Hematopoietic multipotent progenitor cell treated with erythropoietin and hydrocortisone succinate and interleukin-3 and kit ligand, for 6 days (in vitro differentiated cells): ENCODE measurements at places on chromosomes 2 and 18.

- DNase-seq, result peak; percentile 32
Observed at GRCh38 chr2:62149708-62150107, 46.2 kb upstream of the B3GNT2 start.

DNA sequence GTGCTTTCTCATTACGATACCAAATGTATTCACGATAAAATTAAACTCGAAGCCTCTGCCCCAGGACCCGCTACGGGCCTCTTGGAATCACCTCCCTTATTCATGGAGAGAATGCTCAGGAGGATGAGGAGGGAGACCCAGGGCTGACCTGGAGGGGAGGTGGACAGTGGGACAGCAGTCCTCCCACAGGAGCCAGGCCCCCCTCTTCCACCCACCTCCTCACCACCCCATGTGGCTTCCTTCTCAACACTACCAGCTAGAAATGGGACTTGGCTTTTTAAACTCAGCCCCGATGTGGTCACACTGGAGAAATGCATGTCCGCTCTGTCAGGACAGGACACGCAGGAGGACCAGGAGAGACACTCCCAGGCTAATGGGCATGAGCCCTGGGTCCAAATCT lies 147.9 kb upstream of the ID2 start:
- no peak for DNase-seq

- no peak for DNase-seq
Observed at GRCh38 chr18:28152354-28152753, 24.6 kb downstream of the CDH2 start.

DNA sequence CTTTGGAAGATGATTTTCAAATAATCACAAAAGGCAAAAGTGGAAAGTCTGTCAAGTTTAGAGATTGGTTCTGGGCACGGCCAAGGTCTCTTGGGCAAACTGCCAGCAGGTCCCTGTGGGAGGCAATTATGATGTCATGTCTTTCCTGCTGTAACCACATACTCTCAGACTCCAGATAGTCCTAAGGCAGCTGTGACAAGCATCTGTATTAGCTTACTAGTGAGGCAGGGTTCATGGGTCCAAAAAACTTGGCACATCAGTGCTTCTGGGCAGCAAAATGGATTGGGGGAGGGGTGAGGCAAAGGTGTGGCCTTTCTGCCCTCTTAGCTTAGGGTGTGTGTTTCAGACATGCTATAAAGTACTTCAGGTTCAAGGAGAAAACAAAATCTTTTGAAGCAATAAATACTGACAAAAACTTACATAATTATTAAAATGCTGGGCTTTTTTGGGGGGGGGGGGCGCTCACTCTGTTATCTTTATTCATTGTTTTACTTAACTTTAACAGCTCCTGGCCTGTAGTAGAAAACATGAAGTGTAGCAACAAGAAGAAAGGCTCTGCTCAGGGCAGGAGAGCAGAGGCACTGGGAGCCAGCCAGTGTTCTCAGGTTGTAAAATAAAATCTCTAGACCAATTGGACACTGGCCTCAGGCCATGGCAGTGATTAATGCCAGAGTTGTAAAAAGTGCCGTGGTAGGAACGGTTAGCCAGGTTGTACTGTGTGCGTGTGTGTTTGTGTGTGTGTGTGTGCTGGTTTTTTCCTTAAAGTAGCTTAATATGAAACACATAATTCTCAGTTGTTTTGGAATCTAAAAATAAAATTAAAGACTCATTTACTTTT lies 14.3 kb upstream of the TANC1 start:
- DNase-seq, result peak; percentile 89

- peak; percentile 88 for DNase-seq
Observed at GRCh38 chr2:156436497-156437085, 412 bp downstream of the GPD2 start.

- DNase-seq, result no peak
Observed at GRCh38 chr2:201966691-201967438, 66.8 kb upstream of the FZD7 start.

- DNase-seq, result peak; percentile 44
Observed at GRCh38 chr2:231245249-231246094, 47.0 kb downstream of the ARMC9 start.

- no peak for DNase-seq
Observed at GRCh38 chr18:6857300-6857699, 127.8 kb downstream of the ARHGAP28 start.

DNA sequence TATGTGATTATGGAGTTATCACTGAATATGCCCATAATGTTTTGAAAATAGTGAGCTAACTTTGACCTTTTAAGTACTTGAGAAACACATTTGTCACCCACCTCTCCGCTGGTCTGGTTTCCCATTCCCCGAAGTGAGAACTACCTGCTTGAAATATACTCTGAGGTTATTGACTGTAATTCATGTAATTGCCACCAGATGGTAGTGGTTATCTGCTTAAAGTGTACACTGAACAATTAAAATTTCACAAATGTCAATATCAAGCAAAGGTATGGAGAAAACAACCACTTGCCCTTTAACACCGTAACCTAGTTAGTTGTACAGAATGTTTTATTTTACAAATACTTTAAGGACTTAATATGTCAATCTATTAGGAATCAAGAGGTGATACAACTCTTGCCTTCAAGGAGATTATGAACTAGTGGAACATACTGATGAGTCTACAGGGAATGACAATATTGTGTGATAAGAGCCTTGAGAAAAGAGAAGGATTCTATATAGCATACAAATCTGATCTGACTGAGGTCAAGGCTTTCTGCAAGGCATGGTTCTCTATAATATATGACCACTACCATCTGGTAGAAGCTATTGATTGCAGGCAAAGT lies 316.8 kb upstream of the KCNH7 start:
- DNase-seq, result peak; percentile 50

GRCh38 chr2:210004881-210005280 lies 2.4 kb downstream of the RPE start:
- DNase-seq, result no peak

- no peak for DNase-seq
Observed at GRCh38 chr2:99822474-99823207, 319.7 kb downstream of the AFF3 start.

DNA sequence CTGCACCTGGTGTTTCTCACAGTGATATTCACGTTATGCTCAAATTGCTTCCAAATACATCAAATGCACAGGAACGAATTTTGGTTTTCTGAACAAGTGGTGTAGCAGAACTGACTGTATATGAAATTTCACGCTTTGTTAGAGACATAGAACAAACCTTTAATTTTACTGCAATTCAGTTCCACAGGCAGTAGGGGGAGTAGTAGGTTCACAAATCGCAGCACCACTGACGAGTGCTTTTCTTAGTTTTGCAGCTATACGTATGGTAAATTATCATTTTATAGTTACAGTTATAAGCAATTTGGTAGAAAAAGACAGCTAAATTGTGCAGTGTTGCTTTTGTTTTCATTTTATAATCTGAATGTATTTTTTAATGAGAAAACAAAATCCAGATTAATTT lies 113.3 kb downstream of the KIAA1328 start:
- peak; percentile 66 for DNase-seq

GRCh38 chr2:241072151-241072550 lies 29.9 kb downstream of the MTERF4 start:
- no peak for DNase-seq

GRCh38 chr2:43841949-43842865 lies 3.4 kb downstream of the ABCG8 start:
- no peak for DNase-seq

GRCh38 chr2:15631883-15632282 lies 40.2 kb downstream of the DDX1 start:
- no peak for DNase-seq

- DNase-seq, result no peak
Observed at GRCh38 chr2:176490061-176490861, 221.0 kb downstream of the MTX2 start.

DNA sequence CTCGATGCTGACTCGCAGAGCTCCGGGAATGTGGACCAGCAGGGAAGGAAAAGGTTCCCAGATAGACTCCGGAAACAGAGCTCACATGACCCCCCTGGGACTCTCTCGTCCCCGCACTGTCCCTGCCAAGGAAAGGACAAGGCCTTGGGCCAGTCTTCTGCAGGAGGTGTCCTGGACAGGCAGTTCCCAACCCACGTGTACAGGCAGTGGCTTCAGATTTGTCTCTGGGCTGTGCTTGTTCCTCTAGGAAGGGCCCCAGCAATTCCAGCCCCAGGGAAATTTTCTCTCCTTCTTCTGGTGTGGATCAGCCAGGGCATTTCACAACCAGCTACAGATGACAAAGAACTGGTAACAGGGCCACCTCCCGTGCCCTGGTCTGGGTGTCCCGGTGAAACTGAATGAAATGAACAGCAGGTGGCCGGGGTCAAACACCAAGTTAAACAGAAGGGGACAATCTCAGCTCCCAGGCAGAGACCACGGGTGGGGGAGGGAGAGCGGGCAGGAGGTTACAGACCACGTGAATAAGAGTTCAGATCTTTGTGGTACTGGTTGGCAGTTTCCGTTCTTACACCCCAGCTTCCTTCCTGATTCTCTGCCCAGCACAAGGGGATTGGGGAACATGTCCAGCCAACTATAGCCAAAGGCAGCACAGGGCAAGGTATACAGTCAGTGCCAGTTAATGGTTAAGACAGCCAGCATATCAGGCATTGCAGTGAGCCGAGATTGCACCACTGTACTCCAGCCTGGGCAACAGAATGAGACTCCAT lies 52.2 kb upstream of the CAB39 start:
- peak; percentile 85 for DNase-seq

DNA sequence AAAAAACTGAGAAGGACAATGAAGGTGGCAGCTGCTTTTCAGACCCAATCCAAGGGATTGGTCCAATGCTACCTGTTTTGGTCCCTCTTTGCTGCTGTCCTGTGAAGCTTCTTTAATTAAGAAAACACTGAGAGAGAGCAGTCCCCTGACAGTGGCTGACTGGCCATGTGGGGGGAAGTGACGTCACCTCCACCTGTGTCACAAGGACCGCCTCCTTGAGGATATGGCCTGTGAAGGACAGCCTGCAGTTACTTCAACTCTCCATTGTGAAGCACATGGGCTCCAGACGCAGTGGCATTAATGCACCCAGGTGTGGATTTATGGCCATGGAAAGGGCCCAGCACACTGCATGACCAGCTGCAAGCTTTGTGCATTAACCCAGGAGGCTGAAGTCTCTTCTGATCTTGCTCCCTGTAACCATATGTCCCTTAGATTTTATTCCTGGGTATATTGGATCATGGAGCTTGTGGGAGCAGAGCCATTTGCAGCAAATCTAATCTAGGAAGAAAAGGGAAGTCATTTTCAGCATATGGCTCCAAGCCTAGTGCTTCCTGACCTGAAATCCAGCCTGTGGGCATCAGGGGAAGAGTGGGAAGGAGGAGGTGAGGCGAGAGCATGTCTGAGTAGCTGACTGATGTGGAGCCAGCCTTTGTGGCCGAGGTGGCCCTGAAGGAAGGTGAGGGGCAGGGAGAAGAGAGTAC lies 32.2 kb downstream of the KIF5C start:
- DNase-seq, result no peak

- no peak for DNase-seq
Observed at GRCh38 chr2:175126661-175127060, 41.3 kb downstream of the ATF2 start.

DNA sequence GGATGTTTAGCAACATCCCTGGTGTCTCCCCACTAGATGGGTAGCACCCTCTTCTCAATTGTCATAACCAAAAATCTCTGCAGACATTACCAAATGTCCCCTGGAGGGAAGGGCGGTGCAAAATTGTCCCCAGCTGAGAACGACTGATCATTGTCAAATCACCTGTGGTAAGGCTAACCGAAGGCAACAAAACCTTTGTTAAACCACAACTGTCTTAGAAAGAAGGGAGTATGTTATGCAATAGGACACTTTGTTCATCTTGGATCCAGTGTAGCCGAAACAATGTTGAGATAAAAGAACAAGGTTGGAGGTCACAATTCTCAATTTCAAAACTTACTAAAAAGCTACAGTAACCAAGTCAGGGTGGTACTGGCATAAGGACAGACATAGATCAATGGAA lies 50.3 kb upstream of the ST3GAL5 start:
- DNase-seq, result peak; percentile 56

- no peak for DNase-seq
Observed at GRCh38 chr2:6068429-6068828, 376.2 kb downstream of the SOX11 start.

DNA sequence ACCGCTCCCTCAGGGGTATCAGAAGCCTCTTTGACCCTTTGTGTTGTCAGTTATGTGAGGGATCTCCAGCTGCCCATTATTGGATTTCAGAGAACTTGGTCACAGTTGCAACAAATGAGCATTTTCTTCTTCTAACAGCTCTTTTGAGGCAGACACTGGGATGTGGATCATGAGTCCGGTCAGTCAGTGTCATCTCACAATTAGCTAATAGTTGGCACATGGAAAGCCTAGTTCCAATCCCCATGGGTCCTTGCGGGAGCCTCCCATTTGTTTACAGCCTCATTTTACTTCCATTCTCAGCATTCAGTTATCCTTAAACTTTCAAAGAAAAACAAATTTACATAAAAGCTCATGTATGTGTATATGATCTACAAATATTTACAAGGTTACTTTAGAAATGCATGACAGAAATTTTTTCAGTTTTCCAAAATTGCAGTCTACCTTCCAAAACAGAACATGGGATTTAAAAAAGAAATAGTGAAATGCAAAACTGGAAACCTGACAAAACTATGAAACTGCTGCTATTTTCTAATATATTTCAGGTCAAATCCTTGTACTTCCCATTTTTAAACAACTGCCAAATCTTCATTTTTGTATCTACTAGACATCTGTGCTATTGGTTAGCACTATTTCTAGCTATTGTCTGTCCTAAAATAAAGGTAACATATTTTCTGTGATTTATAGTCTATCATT lies 547.1 kb upstream of the ZEB2 start:
- no peak for DNase-seq

GRCh38 chr18:3466872-3467271 lies 16.9 kb downstream of the TGIF1 start:
- no peak for DNase-seq

DNA sequence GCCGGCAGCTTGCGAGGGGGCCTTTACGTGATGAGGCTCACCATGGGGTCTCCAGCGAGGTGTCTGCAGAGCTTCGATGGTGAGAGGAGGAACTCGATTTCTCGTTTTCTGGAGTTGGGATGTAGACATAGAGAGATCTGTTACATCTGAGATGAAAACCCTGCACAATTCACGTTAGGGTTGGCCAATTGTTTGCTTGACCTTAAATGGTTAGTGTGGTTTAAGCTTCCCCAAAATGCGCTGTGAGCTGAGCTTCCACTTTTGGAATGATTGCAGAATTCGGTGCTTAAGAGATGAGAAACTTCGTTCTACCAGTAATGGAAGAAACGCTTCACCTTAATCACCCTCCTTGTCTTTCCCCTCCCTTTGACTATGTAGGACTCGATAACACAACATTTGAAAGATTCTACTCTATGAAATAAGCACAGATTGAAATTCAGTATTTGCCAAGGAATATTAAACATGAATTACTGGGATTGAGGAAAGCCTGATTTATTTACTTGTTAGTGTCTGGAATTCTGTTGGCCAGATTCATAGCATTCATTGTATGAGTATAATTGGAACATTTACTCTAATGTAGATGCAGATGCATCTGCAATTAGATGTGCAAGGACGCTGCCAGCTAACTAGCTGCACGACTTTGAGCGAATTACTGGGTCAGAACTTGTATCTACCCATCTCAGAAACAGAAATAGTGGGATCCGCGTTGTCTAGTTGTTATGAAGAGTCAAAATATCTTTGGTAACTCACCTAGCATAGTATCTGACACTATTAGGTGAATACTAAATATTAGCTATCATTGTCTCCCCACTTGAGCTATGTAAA lies 1.6 kb upstream of the KLF7 start:
- DNase-seq, result peak; percentile 73
